ENCODE measurements at places on chromosomes 5 and 9.

DNA sequence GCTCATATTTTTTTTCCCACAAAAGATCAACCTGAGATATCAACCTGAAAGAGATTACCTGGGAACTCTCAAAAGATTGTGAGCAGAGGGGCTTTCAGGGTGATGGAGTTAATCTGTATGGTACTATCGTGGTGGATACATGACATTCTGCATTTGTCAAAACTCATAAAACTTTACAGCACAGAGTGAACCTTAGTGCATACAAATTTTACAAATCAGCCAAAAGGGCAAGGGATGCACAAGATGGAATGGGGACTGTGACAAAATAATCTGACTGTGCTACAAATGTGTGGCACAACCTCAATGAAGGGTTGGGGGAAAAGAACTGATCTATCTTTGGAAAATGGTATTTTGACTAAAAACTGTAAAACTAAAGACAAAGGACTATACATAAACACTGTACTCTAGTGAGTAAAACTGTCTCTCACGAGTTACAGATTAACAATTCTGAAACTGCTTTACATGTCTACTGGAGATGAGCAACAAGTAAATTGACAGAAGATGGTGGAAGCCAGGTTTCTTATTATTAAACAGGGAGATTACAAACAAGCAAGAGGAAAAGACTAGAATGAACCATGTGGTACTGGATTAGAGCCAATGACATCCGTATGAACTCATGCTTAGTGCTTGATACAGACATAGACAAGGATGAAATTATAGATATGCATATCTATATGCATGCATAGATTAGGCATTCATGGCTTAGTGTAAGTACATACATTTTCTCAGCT lies 24.8 kb upstream of the RLN1 start:
- DNase-seq: no peak

DNA sequence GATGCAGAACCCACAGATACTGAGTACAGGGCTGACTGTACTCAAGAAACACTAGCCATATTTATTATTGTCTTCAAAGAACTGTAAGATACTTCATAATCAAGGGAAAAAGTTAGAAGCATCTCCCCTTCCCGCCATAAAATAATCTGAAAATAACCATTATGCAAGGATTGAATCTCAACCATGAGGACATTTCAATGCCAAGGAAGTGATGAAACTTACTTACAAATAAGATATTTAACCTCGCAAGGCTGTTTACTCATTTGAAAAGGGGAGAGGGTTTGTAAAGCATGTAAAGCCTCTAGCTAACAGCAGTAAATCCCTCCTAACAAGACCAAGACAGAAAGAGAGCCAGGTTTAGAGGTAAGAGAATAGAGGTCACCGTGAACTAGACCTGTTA lies 6.3 kb downstream of the MYO10 start:
- DNase-seq: no peak

- DNase-seq: no peak
Measured at GRCh38 chr9:13386316-13386715, 106.8 kb upstream of the MPDZ start.

- no peak for DNase-seq
Measured at GRCh38 chr5:151095341-151096000, 14.6 kb upstream of the TNIP1 start.

DNA sequence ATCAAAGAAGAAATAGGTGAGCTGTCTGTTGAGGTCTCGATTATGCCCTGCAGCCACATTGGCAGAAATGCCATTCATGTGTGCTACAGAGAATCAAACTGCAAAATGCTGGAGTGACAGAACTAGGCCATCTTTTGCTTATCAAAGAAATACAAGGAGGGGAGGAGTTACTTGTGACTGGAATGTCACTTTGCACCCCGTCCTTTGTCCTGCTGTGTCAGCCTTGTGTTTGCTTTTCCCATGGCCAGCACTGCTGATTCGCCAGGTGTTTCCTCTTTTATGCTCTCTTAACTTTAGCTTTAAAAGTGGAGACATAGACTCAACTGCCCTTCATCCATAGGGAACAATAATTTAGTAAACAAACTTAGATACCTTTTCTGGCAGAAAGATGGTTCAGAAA lies 54.3 kb downstream of the SLC46A2 start:
- no peak for DNase-seq

GRCh38 chr5:150163547-150164059 lies 3.0 kb upstream of the CDX1 start:
- no peak for DNase-seq

GRCh38 chr9:108535526-108535925 lies 320.3 kb downstream of the ACTL7B start:
- no peak for DNase-seq

DNA sequence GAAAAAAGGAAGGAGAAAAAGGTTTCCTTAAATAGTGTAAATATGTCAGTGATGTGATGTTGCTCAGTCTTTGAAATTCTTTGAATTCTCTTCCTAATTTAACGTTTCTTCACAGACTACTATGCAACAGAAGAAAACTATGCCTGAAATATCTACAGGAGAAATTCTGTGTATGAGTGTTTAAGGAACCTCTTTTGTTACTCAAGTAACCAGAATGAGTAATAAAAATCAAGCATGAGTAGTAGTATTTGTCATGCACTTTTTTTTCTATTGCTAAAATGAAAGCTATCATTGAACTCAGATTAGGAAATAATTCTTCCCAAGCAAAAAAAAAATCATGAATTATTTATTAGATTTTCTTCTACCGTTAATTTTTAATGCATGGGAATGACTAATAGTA lies 20.3 kb upstream of the THG1L start:
- no peak for DNase-seq

GRCh38 chr9:81361296-81361695 lies 328.1 kb downstream of the TLE1 start:
- no peak for DNase-seq

DNA sequence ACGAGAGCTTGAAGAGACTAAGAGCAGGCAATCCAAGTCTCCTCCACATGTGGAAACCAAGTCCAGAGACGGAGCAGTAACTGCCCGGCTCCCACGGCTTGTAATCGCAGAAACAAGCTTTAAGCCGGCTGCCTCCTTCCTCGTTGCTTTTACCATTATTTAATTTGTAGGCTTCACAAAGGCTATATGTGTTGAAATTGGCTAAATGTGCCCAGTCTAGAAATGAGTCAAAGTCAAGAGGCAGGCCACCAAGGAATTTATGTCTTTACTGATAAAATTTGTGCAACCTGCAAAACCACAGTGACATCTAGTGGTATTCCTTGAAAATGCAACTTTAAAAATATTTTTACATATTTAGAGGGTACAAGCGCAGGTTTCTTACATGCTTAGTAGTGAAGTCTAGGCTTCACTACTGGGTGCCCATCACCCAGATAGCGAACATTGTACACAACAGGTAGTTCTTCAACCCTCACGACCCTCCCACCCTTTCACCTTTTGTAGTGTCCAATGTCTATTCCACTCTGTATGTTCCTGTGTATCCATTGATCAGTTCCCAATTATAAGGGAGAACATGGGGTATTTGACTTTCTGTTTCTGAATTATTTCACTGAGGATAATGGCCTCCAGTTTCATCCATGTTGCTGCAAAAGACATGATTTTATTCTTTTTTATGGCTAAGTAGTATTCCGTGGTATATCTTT lies 33.5 kb upstream of the EBF1 start:
- peak; percentile 7 for DNase-seq

- peak; percentile 85 for DNase-seq
Measured at GRCh38 chr5:36683821-36684434, 77.5 kb downstream of the SLC1A3 start.

GRCh38 chr9:2745560-2746380 lies 28.5 kb downstream of the KCNV2 start:
- no peak for DNase-seq

GRCh38 chr5:62786099-62786498 lies 207.5 kb downstream of the LRRC70 start:
- DNase-seq: no peak

DNA sequence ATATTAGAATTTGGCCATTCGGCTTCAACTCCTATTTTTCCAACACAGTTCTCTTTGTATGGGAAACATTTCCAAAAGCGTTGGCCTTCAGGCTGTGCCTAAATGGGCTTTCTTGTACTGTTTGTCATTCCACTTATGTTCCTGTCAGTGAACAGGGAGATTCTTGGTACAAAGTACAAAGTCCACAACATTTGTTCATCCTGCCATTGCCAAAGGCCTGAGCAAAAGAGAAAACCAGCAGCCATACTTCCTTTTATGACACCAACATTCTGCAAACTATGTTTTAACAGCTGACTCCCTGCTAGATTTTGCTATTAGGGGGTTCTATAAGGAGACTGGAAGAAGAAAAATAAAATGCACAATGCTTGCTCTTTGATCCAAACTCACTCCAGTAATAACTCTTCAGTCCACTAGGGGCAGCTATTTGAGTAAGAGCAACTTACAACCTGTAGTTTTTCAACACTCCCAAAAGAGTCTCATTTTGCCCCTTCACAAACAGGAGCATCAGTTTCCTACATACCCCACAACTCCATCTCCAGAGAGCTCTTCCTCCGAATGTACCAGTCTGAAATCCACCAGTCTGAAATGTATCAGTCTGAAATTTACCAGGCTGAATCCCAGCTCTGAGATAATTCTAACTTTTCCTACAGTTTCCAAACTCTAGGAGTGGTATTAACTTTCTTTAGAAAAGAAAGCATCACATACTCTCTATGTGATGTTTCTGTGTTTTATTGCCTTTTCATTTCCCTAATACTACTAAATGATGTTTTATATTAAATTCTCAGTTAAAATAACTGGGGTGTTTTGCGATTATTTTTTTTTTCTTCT lies 693.8 kb downstream of the DNAH5 start:
- no peak for DNase-seq

- no peak for DNase-seq
Measured at GRCh38 chr5:64977779-64978178, 209.0 kb downstream of the CWC27 start.

- no peak for DNase-seq
Measured at GRCh38 chr5:137401946-137402345, 97.2 kb downstream of the SPOCK1 start.

GRCh38 chr5:68239487-68239886 lies 23.9 kb downstream of the PIK3R1 start:
- no peak for DNase-seq

DNA sequence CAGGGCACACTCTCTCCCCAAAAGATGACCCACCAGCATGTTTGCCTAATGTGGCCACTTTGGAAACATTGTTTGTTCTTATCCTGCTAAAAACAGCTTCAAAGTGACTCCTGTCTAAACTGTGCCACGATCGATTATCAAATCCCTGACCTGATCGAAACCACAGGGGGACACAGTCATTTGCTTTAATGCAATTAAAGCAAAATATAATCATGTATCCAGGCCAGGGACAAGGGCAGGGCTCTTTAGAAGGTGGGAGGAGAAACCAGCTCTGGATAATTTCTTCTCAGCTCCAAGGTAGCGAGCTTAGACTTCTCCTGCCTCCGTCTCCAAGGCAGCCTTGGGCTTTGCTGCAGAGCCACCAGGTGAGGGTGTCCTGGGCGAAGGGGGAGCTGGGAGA lies 95.0 kb upstream of the HAND1 start:
- no peak for DNase-seq
